Fibroblast of upper back skin (primary cell): ENCODE measurements at places on chromosomes 11 and 22.
A peak's percentile ranks its signal among the peaks of the same experiment; 100 is the strongest.

DNA sequence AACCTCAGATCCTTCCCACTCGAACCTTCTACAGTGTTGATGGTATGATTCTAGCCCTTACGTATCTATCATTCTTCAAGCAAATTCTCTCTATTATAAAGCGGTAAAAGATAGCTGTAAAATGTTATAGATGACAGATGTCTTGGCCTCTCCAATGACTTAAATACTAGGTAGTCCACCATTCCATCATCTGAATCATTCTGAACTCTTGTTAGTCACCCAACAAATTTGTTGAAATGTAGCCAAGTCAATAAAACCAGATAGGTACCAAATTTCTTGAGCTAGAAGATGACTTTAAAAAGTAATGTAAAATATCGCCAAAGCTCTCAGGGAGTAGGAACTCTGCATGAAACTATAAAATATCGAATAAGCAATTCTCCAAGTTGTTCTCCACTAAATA, 32.6 kb upstream of the PICALM start:
- DNase-seq, result peak; percentile 62

GRCh38 chr11:81342966-81343365, 1390.7 kb downstream of the FAM181B start:
- no peak for DNase-seq

DNA sequence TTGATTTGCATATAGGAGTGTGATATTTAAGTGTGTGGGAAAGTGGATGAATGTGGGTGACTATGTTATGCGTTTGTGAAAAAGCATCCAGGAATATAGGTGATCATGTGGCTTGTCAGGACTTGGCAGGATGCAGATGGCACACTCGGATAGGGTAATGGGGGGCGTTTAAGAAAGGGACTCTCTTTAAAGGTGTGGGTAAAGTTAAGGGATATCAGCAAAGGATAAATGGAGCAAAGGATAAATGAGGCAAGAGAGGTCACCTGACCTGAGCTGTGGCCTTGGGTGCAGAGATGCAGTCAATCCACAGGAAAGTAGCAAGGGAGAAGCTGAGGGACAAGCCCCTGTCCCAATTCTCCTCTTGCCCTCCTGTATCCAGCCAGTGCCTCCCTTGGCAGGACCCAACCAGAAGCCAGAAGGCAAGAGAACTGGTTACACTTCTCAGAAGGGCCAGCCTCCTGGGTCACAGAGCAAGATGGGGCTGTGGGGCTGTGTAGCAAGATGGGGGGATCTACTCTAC, 47.5 kb upstream of the GRAMD1B start:
- DNase-seq, result no peak

- peak; percentile 75 for DNase-seq
These were observed 31.5 kb downstream of the KIAA0930 start for GRCh38 chr22:45208993-45209838.
